NCI-H226 (cell line): ENCODE measurements at places on chromosomes 12 and 14.
A peak's percentile ranks its signal among the peaks of the same experiment; 100 is the strongest.

DNA sequence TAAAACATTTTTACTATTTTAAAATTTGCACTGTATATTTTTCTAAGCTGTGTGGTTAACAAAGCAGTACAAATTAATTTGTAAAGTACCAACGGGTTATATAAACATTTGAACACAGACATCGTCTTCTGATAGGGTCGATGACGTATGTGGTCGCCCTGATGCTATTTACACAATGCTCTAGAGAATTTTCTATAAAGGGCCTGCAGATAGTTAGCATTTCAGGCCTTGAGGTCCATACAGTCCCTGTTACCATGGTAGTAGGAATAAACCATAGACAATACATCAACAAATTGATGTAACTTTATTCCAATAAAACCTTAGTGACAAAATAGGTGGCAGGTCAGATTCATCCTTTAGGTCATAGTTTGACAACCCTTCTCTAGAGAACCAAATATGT lies 25.7 kb upstream of the PDZRN4 start:
- DNase-seq, result no peak

GRCh38 chr12:51865757-51866270 lies 17.3 kb upstream of the FIGNL2 start:
- no peak for DNase-seq

DNA sequence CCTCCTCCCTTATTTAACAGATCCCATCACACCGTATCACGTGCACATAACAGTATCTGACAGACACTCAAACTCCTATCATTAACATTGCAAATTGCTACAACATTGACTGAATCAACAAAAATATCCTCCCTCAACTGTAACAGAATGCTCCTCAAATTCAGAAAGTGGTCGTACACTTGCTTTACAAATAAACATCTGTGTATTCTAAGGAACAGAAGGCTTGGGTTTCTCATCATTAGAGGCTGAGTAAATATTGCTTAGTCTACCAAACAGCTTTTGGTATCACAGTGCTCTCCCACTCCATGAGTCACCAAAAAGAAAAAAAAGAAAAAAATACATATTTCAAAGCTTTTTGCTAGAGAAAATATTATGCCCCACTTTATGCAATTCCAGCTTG lies 23.9 kb downstream of the FERMT2 start:
- peak; percentile 40 for DNase-seq

- DNase-seq, result no peak
These were observed 695.8 kb downstream of the RPS29 start for GRCh38 chr14:48890333-48890732.

- DNase-seq, result peak; percentile 39
These were observed 11.0 kb downstream of the OR6S1 start for GRCh38 chr14:20630340-20631022.

GRCh38 chr14:100540926-100541620 lies 46.1 kb downstream of the BEGAIN start:
- no peak for DNase-seq

DNA sequence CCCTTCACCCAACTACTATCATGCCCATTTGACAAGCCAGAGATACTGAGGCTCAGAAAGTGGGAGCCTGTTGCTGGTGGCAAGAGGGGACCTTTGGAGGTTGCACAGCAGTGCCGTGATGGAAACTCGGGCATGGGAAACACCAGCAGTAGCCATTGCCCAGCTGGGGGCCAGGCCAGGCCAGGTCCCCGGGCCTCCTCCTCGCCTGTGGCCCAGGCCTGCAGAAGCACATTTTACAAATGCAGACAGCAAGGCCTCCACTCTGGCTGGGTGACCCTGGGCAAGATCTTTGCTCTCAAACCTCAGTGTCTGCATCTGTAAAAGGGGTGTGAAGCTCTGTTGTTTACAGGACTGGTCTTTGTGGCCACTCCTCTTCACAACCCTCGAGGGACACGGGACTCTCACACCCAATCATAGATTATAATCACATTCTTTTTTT lies 4.5 kb upstream of the SH2B3 start:
- DNase-seq, result no peak

DNA sequence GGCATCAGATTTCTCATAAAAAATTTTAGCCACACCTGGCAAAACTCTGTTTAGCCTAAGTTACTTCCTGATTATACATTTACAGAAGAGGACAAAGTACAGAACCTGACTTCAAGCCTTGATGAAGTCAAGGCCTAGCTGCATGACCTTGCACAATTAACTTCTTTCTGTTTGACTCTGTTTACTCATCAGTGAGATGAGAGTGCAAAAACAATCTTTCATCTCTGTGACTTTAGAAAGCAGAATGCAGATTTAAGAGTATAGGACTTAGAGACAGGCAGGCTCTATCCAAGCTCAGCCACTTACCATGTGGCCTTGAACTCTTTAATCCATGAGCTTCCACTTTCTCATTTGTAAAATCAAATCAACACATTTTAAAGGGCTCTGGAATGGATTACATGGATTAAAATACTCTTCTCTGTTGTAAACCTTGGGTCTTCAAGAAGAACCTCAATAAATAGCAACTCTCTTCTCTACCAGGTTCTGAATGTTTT lies 1178.9 kb downstream of the FLRT2 start:
- no peak for DNase-seq
